Kasumi-1 (cell line): ENCODE measurements at places on chromosomes 16 and 17.

- DNase-seq: no peak
Measured at GRCh38 chr16:15932939-15933338, 16.5 kb upstream of the ABCC1 start.

- no peak for DNase-seq
Measured at GRCh38 chr17:2947996-2948550, 115.3 kb downstream of the OR1D5 start.

- peak; percentile 32 for DNase-seq
Measured at GRCh38 chr17:40363111-40363827, 1.3 kb downstream of the GJD3 start.

- no peak for DNase-seq
Measured at GRCh38 chr16:12527071-12527470, 276.6 kb downstream of the CPPED1 start.

- no peak for DNase-seq
Measured at GRCh38 chr17:82902972-82903874, 63.4 kb upstream of the ZNF750 start.

- DNase-seq: peak; percentile 80
Measured at GRCh38 chr17:81831957-81832607, 1.0 kb downstream of the MCRIP1 start.

DNA sequence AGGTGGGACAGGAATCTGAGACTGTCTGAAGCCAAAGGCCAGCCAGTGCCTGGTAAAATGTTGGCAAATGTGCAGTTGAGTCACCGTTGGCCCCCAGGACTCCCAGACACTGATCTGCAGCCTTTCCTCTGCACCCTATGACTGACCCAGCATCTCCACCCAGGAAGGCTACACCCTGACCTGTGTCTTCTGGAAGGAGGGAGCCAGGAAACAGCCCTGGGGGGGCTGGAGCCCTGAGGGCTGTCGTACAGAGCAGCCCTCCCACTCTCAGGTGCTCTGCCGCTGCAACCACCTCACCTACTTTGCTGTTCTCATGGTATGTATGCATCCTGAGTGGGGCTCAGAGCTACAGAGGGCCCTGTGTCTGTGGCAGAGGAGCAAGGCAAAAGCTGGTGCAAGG, 24.0 kb downstream of the ADGRG5 start:
- DNase-seq: no peak

- peak; percentile 14 for DNase-seq
Measured at GRCh38 chr17:12020642-12021622, at the start of gene MAP2K4. TSS of gene MAP2K4 (plus strand) at chr17:12020877. CDS start at chr17:12020887, 10 bp downstream.

GRCh38 chr17:18158022-18158600, 25.5 kb upstream of the ALKBH5 start:
- DNase-seq: no peak

- DNase-seq: no peak
Measured at GRCh38 chr16:85873153-85873552, 25.8 kb upstream of the IRF8 start.

DNA sequence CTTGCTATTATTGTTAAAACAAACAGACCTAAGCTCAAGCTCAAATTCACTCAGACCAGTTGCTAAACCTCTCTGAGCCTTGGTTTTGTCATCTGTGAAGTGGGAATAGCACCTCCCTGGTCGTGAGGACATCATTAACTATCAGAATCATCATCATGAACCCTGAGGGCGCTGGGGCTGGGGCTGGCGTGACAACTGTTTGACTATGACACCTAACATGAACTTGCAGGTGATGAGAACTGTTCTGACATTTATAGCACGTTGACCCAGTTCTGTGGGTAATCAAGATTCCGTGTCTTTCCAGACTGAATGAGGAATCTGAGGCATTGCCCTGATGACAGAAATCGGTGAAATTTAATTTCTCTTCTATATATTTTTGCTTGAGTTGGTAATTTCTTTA, 71.3 kb upstream of the CDH5 start:
- DNase-seq: no peak

DNA sequence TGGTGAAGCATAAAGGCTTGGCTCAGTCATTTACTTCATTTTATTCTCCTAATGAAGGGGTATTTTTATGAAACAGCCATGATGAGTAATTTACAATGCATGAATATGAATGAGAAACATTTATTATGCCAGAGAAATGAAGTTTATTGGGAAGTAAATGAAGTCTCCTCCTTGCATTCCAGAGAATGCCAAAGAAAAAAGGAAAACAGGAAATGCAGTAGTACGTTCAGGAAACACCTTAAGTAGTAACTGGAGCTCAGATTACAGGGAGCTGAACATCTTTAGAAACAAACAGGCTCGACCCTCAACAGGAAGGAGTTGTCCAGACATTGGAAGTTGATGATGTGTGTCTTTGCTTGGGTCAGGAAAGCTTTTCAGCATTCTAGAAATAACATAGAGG, 4.6 kb downstream of the KRT34 start:
- DNase-seq: no peak
